Frontal cortex (tissue), 4 donors: ENCODE measurements at places on chromosomes 6 and 20.
A peak's percentile ranks its signal among the peaks of the same experiment; 100 is the strongest.

GRCh38 chr20:8020314-8021079, 936 bp upstream of the TMX4 start:
- DNase-seq: no peak

DNA sequence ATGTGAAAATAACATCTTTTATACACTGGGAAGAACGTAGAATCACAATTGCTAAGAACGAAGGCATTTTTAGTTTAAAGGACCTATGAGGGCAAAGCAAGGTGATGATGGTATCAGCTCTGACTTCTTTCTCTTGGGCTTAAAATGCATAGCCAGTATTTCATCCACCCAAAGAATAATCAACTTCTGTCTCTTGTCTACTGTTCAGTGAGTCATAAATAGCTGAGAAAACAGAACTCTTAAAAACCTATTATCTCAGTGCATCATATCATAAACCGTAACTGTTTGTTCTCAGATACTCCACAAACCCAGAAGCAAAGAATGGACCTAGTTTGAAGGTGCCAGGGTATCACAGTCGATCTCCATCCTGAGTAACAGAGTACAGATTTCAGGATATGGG, 5.2 kb downstream of the PHF10 start:
- DNase-seq: no peak

- no peak for DNase-seq
Measured at GRCh38 chr20:35263532-35264341, 14.2 kb downstream of the MMP24OS start.

- DNase-seq: no peak
Measured at GRCh38 chr6:24064106-24064505, 61.9 kb upstream of the NRSN1 start.

- DNase-seq: no peak
Measured at GRCh38 chr20:33566781-33567603, 77.1 kb downstream of the CBFA2T2 start.

DNA sequence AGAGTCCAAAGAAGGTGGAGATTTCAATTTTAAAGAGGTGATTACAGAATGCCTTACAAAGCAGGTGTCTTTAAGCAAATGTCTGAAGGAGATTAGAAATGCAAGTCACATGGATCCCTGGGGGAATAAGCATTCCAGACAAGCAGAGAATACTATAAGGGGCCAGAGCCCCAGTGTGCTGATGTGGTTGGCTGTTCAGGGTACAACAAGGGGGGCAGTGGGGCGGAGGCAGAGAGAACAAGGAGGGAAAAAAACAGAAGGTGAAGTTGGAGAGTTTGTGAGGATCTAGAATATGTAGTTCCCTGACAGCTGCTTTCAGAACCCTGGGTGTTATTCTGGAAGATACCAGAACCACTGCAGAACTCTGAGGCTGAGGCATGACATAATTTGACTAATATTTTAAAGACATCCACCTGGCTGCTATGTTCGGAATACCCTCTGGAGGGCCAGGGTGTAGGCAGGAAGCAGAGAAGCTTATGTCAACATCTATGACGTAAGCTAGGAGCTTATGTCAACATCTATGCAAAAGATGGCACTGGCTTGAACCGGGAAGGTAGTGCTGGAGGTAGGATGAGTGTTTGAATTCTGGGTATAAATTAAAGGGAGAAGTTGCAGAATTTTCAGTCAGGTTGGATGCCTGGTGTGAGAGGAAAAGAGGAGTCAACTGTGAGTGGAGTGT, 276.3 kb upstream of the AGPAT4 start:
- no peak for DNase-seq

- DNase-seq: no peak
Measured at GRCh38 chr20:64211874-64212658, 43.5 kb upstream of the PCMTD2 start.

DNA sequence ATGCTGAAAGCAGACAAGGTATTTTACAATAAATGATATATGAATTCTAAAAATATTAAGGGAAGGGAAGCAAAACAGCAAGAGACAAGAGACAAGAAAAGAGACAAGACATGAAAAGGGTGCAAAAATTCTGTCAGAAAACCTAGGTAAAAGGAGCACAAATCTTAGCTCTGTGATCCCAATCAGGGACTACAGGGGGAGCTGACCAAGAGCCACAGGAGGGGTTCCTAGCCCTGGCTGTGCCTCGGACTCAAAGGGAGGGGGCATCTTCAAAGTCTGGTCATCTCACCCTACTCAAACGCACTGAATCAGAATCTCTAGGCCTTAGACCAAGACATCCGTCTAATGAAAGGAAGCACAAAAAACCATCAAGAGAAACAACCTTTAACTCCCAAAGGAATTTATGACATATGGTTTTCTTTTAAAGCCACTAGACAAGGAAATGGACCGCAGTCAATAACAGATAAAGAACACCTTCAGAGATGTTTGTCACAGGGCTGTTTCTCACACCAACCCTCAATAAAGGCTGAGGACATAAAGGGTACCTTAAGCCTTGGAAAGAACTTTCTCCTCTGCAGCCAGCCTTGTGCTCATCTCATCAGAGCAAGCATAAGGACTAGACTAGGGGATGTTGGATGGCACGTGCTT, 130.4 kb upstream of the CDYL start:
- no peak for DNase-seq

- DNase-seq: no peak
Measured at GRCh38 chr6:12343440-12344162, 53.4 kb downstream of the EDN1 start.

DNA sequence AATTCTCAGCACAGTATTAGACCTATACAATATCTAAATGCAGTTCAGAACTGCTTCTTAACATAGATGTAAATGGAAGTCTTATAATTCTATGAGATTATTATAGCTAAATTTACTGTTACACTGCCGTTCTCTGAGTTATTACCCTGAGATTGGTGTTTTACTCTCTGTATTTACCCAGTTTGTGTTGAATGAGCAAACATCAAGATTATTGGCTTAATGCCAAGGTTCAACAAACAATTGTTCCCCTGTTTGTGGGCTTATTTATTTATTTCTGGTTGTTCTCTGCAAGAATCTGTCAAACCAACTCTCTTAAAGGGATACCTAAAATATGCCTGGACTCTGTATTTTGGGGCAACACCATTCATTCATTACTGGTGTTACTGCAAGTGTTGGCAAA, 5.2 kb upstream of the STMND1 start:
- DNase-seq: peak; percentile 43

DNA sequence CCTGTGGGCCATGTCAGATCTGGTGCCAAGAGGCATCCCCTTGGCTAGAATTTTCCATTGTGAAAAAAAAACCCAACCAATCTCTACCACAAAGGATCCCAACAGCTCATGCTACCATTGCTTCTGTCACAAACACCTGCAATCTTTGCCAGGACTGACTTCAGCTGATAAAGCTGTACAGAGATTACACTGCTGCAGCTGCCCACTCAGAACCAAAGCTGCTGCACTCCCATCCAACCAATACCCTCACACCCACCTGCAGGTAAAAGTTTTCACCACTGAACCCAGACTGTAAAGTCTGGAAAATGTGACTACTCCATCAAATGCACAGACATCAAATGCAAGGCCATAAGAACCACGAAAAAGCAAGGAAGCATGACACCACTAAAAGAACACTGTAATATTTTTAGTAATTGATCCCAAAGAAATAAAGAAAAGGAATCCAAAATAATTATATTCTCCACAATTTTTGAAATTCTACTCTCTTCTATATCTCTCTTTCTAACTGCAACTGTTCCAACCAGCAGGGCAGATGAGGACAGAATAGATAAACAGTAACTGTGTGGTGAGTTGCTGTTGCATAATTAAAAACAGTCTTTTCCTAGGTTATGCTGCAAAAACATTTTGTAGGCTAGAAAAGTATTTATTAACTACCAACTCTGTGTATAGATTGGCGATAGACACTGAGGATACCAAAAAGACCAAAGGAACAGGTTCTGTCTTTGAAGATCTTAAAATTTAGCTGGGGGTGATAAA, 128.0 kb upstream of the MCHR2 start:
- DNase-seq: no peak

GRCh38 chr6:170290296-170291128, at the start of gene DLL1:
Gene DLL1, minus strand, starts transcription at chr6:170291078. Its CDS starts 939 bp downstream, at chr6:170290139.
- peak; percentile 70 for DNase-seq

DNA sequence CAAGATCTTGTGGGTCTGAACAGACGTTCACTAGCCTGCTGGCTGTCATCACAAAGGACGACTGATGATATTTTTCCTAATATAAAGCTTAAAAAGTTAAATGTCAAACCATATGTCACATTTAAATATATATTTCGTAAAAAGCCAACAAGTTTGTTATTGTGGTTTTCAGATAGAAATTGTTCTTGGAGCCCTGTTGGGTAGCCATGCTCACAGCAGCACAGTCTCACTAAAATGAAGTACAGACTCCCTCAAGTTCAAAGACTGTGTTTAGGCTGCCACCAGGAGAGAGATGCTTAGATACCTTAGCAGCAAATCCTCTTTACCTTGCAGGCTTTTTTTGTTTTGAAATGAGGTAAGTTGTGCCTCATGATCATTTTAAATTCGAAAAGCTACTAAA, 17.8 kb downstream of the EEF1E1 start:
- no peak for DNase-seq

- no peak for DNase-seq
Measured at GRCh38 chr6:14020551-14020950, 95.8 kb downstream of the RNF182 start.

- DNase-seq: no peak
Measured at GRCh38 chr20:36214684-36215256, 21.5 kb upstream of the AAR2 start.

DNA sequence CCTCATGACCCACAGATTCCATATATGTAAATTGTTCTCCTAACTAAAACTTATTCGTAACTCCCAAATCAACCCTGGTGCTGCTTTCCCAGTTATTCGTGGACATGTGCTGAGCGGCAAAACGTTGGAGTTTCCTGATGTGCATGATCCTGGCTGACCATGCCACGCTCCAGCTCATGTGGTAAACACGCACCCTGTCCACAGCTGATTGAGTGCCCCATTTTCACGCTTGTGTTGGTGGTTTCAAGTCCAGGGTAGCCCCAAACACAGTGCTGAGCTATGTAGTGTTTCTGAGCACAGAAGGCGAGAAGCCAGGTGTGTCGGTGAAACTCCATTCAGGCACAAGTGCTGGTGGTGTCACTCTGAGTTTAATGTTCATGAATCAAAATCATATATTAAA, 19.1 kb upstream of the FOXC1 start:
- no peak for DNase-seq
